ENCODE measurements at places on chromosomes 6 and 20. TPM values are rescaled to one million over a fixed set of nuclear protein-coding genes. Genes with fewer than 3 reads are reported as not detected.

- H3K4me3 ChIP-seq = no peak overlapping the region
- no peak for DNase-seq
Observed at GRCh38 chr20:39117491-39117890, 155.3 kb downstream of the DHX35 start.

ATP9A gene
- total RNA-seq = 66.1 TPM

CALHM4 gene
- total RNA-seq = not detected

GRCh38 chr20:63589261-63590217, 15.5 kb upstream of the HELZ2 start:
- no peak overlapping the region for H3K4me3 ChIP-seq
- no peak for DNase-seq
- H3K27ac ChIP-seq = no peak overlapping the region

DNA sequence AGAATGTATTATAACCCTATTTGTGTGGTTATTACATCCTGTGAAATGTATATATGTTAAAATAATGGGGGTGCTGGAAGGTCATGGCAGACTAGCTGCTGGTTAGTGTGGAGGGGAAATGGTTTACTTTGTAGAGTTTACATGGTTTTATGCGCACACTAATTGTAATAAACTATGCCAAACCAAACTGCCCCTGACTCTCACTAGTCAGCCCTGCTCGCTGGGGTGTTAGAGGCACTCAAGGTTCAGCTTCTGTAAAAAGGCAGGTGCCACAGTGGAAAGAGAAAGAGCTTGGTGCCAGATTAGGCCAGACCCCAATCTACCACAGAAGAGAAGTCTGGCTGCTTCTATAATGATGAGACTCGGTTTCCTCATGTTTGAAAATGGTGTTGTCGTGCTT, 52.7 kb downstream of the GOPC start:
- DNase-seq = no peak
- H3K27me3 ChIP-seq = no peaks in the 10 kb centered on the region
- no peaks in the 10 kb centered on the region for H3K36me3 ChIP-seq
- no peak overlapping the region for H3K4me3 ChIP-seq
- no peak overlapping the region for H3K27ac ChIP-seq

- H3K4me3 ChIP-seq = no peak overlapping the region
- H3K27ac ChIP-seq = no peak overlapping the region
- no peaks in the 10 kb centered on the region for H3K27me3 ChIP-seq
- H3K4me1 ChIP-seq = peaks cover 17% of the 10 kb centered on the region
- peaks cover 5% of the 10 kb centered on the region for H3K36me3 ChIP-seq
- DNase-seq = no peak
Observed at GRCh38 chr6:16472349-16473069, 234.1 kb downstream of the GMPR start.

- no peaks in the 10 kb centered on the region for H3K4me1 ChIP-seq
- H3K36me3 ChIP-seq = peaks cover 14% of the 10 kb centered on the region
- no peak overlapping the region for H3K27ac ChIP-seq
- H3K27me3 ChIP-seq = no peaks in the 10 kb centered on the region
- H3K4me3 ChIP-seq = peak overlapping the region; percentile 42
Observed at GRCh38 chr6:10730254-10730653, 7.4 kb downstream of the TMEM14C start.

GRCh38 chr20:52004715-52005114, 186.9 kb downstream of the ZFP64 start:
- H3K27ac ChIP-seq = peak overlapping the region; percentile 93
- H3K4me1 ChIP-seq = peaks cover 26% of the 10 kb centered on the region
- no peak for DNase-seq
- no peak overlapping the region for H3K4me3 ChIP-seq
- no peaks in the 10 kb centered on the region for H3K36me3 ChIP-seq

GRCh38 chr20:59673288-59673997, 69.1 kb downstream of the PHACTR3 start:
- peaks cover 27% of the 10 kb centered on the region for H3K4me1 ChIP-seq
- no peak overlapping the region for H3K27ac ChIP-seq
- H3K36me3 ChIP-seq = no peaks in the 10 kb centered on the region
- no peak for DNase-seq

DNA sequence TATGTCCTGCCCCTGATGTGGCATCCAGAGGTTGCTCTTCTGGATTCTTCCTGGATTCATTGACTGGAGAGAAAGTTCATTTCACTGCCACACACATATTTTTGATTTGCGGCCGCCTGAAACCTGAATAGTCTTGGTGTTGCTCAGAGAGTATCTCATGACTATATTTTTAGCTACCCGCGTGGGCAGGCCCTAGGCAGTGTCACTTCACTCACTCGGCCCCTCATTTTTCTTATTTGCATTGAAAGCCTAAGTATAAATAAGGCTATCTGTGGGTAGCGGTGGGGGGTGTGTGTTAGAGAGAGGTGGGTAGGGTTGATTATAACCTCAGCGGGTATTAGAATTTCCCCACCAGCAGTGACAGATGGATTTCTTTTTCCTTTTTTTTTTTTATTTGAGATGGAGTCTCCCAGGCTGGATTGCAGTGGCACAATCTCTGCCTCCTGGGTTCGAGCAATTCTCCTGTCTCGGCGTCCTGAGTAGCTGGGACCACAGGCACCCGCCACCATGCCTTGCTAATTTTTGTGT, 113.5 kb downstream of the JARID2 start:
- H3K36me3 ChIP-seq = no peaks in the 10 kb centered on the region
- DNase-seq = no peak
- no peak overlapping the region for H3K27ac ChIP-seq
- no peak overlapping the region for H3K4me3 ChIP-seq
- peaks cover 34% of the 10 kb centered on the region for H3K4me1 ChIP-seq
- H3K27me3 ChIP-seq = no peaks in the 10 kb centered on the region

PTGIS gene
- 0.12 TPM for total RNA-seq

NMBR gene
- total RNA-seq = not detected

- peaks cover 1% of the 10 kb centered on the region for H3K4me1 ChIP-seq
- H3K27me3 ChIP-seq = peaks cover 2% of the 10 kb centered on the region
- no peaks in the 10 kb centered on the region for H3K36me3 ChIP-seq
- H3K4me3 ChIP-seq = no peak overlapping the region
- DNase-seq = no peak
- no peak overlapping the region for H3K27ac ChIP-seq
Observed at GRCh38 chr20:49846206-49846807, 33.7 kb downstream of the SLC9A8 start.

GRCh38 chr20:16260911-16261310, 312.3 kb downstream of the KIF16B start:
- H3K27ac ChIP-seq = no peak overlapping the region
- H3K36me3 ChIP-seq = peaks cover 6% of the 10 kb centered on the region
- H3K27me3 ChIP-seq = peaks cover 2% of the 10 kb centered on the region
- H3K4me3 ChIP-seq = no peak overlapping the region
- DNase-seq = no peak

GLYATL3 gene
- not detected for total RNA-seq

- no peaks in the 10 kb centered on the region for H3K27me3 ChIP-seq
- no peak overlapping the region for H3K4me3 ChIP-seq
- H3K36me3 ChIP-seq = no peaks in the 10 kb centered on the region
- H3K27ac ChIP-seq = no peak overlapping the region
Observed at GRCh38 chr20:62215020-62215990, 4.8 kb downstream of the HRH3 start.

GRCh38 chr6:139964737-139965136, 590.3 kb upstream of the CITED2 start:
- no peak overlapping the region for H3K4me3 ChIP-seq
- no peak for DNase-seq
- peaks cover 8% of the 10 kb centered on the region for H3K4me1 ChIP-seq
- no peaks in the 10 kb centered on the region for H3K36me3 ChIP-seq
- no peaks in the 10 kb centered on the region for H3K27me3 ChIP-seq

SOX12 gene
- 67.0 TPM for total RNA-seq

CGA gene
- not detected for total RNA-seq

Measured in glutamatergic neuron (in vitro differentiated cells).